ENCODE measurements at places on chromosomes 3 and 15. TPM values are rescaled to one million over a fixed set of nuclear protein-coding genes. Genes with fewer than 3 reads are reported as not detected.
A peak's percentile ranks its signal among the peaks of the same experiment; 100 is the strongest.

- no peak overlapping the region for H3K27ac ChIP-seq
- H3K36me3 ChIP-seq = no peaks in the 10 kb centered on the region
- H3K4me1 ChIP-seq = peaks cover 5% of the 10 kb centered on the region
These were observed 63.2 kb upstream of the ATP11B start for GRCh38 chr3:182729903-182730674.

DNA sequence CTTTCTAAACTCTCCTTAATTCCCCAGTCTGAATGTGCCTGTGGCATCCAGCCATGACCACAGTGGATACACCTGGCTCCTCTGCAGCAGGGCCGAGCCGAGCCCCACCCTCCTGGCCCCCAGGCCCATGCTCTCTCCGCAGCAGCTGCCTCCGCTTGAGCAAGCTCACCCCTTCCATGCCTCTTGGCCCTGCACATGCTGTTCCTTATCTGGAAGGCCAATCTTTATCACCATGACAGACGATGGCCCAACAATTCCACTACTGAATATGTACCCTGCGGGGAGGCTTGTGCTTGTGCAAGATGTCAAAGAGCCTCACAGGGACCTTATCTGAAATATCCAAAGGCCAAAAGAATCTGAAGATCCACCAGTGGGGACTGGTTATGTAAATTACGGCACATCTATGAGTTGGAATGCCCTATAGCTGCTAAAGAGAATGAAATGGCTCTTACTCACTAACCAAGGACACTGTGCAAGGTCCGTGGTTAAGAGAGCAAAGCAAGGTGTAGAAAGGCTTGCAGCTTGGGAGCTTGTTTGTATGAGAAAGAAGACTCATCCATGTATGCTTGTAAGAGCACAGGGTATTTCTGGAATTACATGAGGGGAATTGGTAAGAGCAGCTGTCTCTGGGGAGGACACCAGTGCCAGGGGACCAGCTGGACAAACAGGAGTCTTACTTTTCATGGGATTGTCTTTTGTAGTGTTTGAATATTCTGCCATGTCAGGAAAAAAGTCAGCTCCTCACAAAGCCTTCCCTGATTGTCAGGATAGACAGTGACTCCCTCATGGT lies 55.2 kb downstream of the WNT7A start:
- DNase-seq = peak; percentile 3
- no peak overlapping the region for H3K4me3 ChIP-seq
- H3K27me3 ChIP-seq = peaks cover 8% of the 10 kb centered on the region
- H3K27ac ChIP-seq = no peak overlapping the region

DNA sequence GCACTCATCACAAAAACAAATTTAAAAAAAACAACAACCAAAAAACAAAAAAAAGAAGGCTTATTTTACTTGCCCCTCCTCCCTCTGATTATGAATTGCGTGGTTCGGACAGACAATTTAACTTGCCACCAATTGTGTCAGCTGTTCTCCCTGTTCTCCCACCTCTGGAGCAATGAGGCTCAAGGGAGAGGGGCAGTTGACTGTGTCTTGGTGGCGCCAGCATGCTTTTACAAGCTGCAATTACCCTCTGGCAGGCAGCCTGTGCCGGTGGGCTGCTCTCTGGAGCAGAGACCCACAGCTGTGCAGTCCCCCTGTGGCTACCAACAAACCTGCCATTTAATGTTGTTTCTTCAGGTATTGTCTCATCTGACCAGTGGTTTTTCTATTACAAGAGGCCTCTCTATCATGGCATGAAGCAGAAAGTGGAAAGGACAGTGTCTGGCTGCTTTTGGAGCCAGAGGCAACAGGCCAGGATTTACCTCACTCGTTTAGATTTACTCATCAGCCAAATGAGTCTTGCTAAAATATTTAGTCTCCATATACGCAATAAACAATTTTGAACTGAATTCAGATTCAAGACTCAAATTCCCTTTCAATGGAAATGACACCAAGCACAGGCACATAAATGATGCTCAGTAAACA lies 192.0 kb upstream of the TPRG1 start:
- H3K27ac ChIP-seq = peak overlapping the region; percentile 71
- no peaks in the 10 kb centered on the region for H3K27me3 ChIP-seq
- peak; percentile 57 for DNase-seq
- H3K4me3 ChIP-seq = no peak overlapping the region

ECE2 gene
- total RNA-seq = not detected

OR4M2 gene
- not detected for total RNA-seq
